ENCODE measurements at places on chromosomes 12 and 14.

GRCh38 chr14:54489318-54489683, 521 bp upstream of the GMFB start:
- DNase-seq = no peak

- no peak for DNase-seq
Measured at GRCh38 chr14:73710737-73711136, 3.4 kb downstream of the PNMA1 start.

DNA sequence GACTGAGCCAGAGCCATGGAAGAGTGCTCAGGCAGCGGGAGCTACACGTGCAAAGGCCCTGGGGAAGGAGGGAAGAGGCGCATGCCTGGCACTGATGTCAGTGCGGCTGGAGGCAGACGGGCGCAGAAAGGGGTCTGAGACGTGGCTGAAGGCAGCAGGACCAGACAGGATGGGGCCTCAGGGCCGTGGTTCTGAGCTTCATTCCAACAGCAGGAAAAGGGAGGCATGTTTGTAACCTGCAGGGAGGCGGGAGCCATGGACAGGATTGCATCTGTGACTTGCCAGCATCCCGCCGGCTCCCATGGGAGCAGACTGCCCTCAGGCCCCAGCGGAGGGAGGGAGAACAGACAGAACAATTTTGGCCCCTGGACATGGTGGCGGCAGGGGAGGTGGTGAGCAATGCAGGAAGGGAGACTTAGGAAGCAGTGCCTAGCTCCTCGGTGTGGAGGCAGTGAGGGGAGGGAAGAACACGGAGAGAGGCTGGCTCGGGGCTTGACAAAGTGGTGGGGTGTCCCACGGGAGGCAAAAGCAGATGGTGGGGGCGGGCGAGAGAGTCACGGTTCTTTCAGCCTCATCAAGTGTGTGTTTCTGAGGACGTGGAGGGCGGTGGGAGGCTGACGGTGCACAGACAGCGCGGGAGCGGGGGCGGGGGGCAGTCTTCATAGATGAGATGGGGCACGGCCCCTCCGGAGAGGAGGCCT, 33.3 kb upstream of the INF2 start:
- no peak for DNase-seq

DNA sequence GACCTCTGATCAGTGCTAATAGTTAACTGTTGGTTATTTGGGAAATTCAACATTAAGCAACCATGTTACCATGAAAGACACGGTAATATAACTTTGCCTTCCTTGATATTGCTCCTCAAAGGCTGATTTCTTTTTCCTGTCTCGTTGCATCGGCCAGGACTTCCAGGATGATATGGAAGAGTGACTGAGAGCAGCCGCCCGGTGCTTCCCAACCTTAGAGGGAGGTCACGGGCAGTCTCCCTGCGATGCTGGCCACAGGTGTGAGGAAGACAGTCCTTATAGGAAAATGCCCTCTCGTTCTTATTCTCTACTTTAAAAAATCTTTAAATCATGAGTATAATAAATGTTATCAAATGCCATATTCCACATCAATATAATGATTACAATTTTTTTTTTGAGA, 33.1 kb upstream of the GPR132 start:
- DNase-seq = no peak

- no peak for DNase-seq
Measured at GRCh38 chr12:14514946-14515345, 52.7 kb downstream of the PLBD1 start.

DNA sequence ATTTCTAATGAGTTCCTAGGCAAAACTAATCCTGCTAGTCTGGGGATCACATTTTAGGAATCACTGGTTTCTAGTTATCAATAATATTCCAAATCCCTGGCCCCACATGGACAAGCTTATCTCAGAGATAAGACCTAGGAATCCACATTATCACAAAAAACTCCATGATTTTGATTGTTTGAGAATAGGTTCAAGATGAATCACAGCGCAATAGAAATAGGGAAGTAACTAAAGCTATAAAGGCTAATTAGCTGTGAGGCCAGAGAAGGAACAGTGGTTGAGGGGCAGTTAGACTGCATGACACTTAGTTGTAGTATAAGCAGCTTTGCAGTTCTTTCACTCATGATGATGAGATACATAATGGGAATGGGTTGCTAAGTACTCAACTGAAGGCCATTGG, 13.1 kb upstream of the ATP5F1B start:
- DNase-seq = no peak

DNA sequence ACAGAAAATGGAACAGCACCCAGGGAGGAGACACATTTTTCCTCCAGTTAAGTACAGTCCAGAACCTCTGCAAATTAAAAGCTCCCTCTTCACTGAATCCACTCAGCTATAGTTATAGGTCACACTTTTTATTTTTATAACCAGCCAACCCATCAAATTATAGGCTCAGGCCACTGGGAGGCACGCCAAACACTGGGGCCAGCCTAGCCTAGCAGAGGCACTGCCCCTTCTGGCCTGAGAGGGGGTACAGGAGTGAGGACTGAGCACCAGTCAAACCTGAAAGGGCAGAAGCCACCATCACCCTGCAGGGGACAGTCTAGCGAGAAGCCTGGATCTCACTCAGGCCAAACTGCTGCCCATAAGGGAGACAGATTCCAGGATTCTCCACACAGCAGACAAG, 19.3 kb downstream of the FMNL3 start:
- no peak for DNase-seq

- DNase-seq = no peak
Measured at GRCh38 chr12:98814254-98814653, 169.2 kb downstream of the APAF1 start.

DNA sequence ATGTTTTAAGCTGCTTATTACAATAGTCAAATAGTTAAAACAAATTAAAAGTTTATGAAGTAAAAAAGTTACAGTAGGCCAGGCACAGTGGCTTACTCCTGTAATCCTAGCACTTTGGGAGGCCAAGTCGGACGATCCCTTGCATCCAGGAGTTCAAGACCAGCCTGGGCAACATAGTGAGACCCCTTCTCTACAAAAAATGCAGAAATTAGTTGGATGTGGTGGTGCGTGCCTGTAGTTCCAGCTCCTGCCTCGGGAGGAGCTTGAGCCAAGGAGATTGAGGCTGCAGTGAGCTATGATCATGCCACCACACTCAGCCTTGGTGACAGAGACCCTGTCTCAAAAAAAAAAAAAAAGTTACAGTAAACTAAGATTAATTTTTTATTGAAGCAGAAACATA, 142.6 kb downstream of the MIPOL1 start:
- no peak for DNase-seq

GRCh38 chr14:77268989-77269600, 1.9 kb downstream of the NGB start:
- no peak for DNase-seq

Measured in T-helper 1 cell (primary cell).